NB4 (cell line): ENCODE measurements at places on chromosomes 4 and X.
A peak's percentile ranks its signal among the peaks of the same experiment; 100 is the strongest.

DNA sequence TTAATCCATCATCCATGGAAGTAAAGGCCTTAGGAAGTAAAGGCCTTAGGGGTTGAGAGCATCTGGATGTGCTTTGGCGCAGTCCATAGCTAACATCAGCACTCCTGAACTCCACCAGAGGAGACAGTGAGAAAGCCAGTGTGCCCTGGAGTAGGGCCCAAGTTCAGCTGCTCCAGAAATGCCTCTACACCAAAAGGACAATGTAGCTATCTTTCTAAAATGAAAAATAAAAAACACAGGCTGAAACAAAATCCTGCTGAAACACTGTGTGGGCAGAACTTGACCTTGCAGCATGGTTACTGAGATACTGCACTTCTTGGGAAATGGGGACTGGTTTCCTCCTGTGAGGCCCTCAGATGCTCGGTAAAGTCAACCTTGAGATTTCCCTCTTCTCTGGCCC is 29.3 kb downstream of the SH3RF1 start:
- DNase-seq, result no peak

DNA sequence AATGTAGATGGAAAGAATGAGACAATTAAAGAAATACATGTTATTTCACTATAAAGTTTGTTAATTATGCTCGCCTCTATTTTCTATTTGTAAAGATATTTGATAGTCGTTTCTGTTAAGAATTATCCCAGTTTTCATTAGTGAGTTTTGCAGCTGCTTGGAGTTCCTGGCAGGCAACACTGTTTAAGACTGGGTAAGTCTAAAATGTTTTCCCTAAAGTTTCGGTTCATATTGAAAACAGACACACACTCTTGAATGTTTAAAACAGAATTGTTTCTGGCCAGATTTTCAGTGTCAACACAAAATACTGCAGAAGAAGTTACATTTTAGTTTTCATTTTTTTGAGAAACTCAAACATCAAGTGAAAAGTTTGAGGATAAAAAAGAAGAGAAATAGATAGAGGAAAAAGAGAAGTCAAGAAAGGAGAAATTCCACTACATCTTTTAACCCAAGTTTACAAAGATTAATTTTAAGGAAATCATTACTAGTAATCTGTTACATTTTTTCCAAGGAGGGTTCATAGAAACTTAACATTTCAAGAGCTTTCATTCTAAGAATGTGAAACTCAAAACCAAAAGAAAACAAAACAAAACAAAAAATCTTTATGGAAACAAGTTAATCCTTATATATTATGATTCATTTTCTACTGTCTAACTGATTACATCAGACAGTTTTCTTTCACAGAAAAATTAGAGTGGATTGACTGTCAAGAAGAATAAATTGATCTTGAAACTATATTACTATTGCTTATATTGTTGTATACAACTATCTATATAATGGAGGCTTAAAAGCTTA is 305.5 kb downstream of the FAT4 start:
- no peak for DNase-seq

DNA sequence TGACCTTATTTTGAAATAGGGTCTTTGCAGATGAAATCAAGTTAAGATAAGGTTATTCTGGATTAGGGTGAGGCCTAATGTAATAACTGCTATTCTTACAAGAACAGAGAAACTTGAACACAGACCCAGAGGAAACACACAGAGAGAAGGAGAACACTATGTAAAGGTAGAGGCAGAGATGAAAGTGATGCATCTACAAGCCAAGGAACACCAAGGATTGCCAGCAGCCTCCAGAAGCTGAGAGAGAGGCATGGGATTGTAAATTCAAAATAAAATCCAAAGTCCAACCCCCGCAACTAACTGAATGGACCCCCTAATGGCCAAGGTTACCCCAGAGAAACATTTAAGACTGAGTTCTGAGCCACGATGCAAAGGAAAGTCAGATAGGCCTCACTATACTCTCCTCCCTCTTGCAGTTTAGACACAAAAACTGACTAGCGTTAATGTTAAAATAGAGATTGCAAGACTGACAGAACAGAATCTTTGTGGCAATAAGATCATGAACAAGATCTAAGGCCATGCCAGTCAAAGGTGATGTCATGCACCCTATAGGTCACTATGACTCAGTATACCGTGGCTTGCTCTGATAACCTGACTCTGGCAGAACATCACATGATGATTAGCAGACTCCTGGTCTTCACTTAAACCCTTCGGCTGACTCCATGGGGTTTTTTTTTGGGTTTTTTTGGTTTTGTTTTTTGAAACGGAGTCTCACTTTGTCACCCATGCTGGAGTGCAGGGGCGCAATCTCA is 42.9 kb downstream of the DDX60L start:
- DNase-seq, result no peak

GRCh38 chrX:71994601-71995000 is 84.0 kb downstream of the NHSL2 start:
- no peak for DNase-seq

GRCh38 chr4:4914059-4914820 is 54.8 kb downstream of the MSX1 start:
- DNase-seq, result no peak

GRCh38 chr4:17688011-17688441 is 73.6 kb downstream of the MED28 start:
- DNase-seq, result peak; percentile 35

DNA sequence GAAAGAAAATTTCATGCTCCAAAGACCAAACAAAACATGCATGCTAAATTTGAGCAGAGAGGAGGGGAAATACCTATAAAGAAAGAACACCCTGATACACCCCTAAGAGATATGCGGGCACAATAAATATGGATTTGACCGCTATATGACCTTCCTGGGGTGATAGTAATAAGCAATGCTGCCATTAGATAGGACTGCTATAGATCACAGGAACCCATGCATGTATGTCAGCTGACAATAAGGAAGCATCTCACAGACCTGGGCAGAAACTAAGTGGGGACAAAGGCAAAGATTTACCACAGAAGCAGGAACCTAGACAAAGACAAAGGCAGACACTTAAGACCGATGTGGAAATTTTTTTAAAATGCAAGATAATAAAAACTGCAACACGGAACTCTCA is 21.3 kb downstream of the ZNF721 start:
- peak; percentile 84 for DNase-seq

DNA sequence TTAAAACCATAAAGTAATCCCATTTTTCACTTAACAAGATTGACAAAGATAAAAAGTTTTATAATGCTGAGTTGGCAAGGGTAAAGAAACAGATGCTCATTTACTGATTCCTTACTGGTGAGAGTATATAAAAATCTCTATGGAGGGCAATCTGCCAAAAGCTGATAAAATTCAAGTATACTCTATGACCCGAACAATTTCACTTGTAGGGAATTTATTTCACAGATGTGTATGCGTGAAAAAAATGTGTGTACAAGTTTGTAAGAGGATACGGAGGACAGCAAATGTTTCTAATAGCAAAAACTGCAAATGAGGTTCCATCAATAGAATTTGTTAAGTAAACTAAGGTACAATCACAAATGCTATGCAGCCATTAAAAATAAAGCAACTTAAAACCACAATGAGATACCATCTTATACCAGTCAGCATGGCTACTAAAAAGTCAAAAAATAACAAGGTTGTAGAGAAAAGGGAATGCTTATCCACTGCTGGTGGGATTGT is 23.4 kb downstream of the DHX15 start:
- DNase-seq, result no peak

- no peak for DNase-seq
These were observed 19.7 kb downstream of the TMEM131L start for GRCh38 chr4:153485860-153486259.

GRCh38 chr4:110480031-110480549 is 4.1 kb downstream of the ENPEP start:
- DNase-seq, result no peak

DNA sequence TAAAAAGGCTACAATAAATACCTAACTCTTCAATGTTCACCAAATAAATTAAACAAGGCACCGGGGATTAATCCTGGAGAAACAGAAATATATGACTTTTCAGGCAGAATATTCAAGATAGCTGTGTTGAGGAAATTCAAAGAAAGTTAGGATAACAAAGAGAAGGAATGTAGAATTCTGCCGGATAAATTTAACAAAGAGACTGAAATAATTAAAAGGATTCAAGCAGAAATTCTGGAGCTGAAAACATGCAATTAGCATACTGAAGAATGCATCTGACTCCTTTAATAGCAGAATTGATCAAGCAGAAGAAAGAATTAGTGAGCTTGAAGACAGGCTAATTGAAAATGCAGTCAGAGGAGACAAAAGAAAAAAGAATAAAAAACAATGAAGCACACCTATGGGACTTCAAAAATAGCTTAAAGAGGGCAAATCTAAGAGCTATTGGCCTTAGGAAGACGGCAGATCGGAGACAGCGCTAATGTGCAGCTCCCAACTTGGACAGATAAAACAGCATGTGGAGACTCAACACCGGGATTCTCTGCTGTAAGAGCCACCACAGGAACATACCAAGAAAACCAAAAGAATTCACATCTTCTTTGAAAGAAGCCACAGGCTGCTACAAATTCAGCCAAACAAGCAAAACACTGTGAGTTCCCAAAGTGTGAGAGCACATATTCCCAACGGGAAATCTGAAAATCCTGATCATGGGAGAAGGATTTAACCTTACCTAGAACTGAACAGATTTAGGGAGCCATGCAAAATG is 1290.9 kb downstream of the PCDH18 start:
- no peak for DNase-seq

- DNase-seq, result no peak
These were observed 23.8 kb downstream of the TMEM131L start for GRCh38 chr4:153489856-153490558.

GRCh38 chrX:110920991-110921390 is 125.4 kb upstream of the CHRDL1 start:
- no peak for DNase-seq

GRCh38 chr4:139833151-139833910 is 167.7 kb downstream of the MGST2 start:
- DNase-seq, result no peak
